ENCODE measurements at places on chromosomes 3 and 15. TPM values are rescaled to one million over a fixed set of nuclear protein-coding genes. Genes with fewer than 3 reads are reported as not detected.

NUP210 gene
- polyA plus RNA-seq, result 83.8 TPM

HCLS1 gene
- polyA plus RNA-seq, result 271 TPM

CCR1 gene
- polyA plus RNA-seq, result 3.2 TPM

NLGN1 gene
- polyA plus RNA-seq, result not detected
